ENCODE measurements at places on chromosomes 7 and 10.

DNA sequence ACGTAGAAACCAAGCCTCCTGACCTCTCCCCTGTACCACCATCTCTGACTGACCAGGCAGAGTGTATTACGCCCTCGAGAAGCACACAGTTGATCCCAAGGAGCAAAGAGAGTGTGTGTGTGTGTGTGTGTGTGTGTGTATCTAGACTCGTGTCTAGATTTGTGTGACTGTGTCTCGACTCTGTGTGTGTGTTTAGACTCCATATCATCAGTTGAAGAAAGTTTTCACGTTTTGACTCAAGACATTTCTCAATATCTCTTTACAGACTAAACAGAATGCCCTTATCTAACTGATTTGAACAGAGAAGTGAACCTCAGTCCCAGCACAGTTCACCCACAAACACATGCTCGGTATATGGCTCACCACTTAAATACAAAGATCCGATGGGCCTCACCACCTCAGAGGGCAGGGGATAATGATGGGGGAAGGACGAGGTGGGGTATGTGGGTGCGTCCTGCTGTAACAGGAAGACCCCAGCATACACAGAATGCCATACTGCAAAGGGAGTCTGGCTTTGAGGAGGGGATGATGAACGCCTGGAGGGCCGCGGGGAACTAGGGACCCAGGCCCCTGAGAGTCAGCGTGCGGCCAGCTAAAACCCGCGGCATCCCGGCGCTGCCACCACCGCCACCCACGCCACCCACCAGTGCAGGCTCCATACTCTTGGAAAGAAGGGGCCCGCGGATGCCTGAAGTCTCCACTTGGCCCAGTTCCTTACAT lies 780 bp downstream of the ALDH18A1 start:
- no peak for DNase-seq

DNA sequence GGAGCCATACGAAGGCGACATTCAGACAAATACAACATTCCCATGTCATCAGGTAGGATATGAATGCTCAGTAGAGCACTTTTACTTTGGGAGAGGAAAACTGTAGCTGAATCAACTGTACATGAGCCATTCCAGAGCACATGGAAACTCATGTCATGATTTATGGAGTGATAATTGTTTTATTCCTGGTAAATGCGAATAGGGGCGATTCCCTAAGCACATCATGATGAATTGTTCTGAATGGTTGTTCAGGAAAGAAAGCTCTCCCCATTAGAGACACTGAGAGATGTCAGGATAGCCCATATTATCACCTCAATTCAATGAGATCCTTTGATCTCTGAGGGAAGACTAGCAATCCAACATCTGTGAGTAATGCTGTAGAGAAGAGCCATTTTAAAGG lies 243.6 kb downstream of the FOXP2 start:
- DNase-seq = no peak

GRCh38 chr7:132441935-132442334 lies 134.3 kb downstream of the PLXNA4 start:
- no peak for DNase-seq

- no peak for DNase-seq
Observed at GRCh38 chr10:117699436-117700075, 157.0 kb downstream of the EMX2 start.

DNA sequence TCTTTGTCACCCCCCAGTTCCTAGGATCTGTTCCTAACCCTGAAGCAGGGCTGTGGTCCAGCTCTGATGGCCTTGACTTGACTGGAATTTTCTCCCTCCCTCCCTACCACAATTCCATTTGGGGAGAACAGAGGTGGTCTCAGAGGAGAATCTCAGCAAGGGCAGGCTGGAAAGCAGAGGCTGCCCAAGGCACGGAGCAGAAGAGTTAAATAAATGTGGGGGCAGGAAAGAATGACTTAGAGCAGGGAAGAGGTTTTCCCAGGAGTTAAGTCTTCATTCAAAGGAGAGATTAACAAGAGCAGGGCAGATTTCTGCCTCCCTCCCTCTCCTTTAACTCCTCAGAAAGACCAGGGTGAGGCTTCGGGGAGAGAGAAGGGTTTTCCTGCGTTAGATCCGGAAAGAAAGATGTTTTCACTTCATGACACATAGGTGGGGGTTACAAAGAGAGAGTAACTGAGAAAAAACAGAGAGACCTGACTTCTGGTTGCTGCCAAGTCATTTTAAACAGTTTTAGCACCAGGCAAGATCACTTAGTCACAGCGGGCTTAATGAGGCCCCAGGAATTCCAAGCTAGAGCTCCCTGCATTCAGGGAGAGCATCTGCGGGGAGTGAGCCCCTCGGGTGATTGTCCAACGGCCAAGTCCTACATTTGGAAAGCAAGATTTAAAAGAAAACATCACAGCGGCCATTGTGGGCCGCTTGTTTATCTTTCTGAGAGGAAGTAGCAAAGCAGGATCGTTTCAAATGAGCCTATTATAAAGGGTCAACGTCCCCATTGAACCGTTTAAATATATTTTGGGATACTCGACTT lies 78.7 kb downstream of the ARHGAP22 start:
- DNase-seq = no peak

GRCh38 chr7:44639671-44640321 lies 33.4 kb downstream of the OGDH start:
- no peak for DNase-seq

DNA sequence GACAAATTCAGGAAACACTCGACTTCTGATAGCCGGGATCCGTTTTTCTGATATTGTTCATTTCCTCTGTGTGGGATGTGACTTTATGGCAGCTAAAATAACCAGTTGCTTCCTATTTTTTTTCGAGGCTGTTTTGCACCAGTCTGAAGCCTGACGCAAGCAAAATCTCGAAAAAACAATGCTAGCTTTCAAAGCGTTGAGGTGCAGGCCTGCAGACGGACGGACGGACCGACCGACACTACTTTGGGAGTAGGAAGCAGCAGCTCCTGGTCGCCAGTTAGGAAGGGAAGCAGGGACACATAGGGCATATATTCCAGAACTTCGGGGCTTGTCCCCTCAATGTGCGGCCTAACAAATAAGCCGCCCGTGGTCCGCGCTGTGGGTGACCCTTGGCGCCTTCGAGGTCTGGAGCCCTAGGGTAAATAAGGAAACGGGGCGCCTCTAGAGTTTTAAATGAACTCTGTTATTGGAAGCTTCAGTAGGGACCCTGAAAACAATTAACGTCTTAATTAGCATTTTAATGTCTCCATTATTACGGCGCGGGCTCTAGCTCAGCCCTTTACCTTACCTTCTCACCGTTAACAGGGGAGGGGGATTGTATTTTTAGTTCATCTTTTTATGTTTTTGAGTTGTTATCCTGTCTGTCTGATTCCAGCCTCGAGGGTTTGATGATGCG lies 1.3 kb downstream of the HHEX start:
- DNase-seq = no peak

GRCh38 chr7:92557249-92557648 lies 28.7 kb downstream of the RBM48 start:
- no peak for DNase-seq

DNA sequence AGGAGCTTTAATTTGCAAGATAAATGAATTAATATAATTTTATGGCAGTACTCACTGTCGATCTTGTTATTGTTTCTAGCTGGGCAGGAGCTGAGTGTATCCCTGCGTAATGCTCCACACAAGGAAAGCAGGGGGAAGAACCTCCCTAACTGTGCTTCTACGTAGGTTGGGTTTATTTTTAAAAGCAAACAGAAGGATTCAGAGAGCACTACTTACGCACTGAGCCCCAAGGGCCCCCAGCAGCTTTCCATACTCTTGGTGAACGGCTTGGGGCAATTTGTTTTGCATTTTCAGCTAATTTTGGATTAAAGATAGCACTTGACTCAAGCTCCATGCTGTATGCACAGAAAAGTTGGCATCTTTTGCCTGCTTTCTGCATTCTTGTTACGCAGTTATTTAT lies 9.6 kb downstream of the DUSP5 start:
- DNase-seq = peak; percentile 4

GRCh38 chr10:96339956-96340904 lies 18.6 kb downstream of the OPALIN start:
- peak; percentile 51 for DNase-seq

DNA sequence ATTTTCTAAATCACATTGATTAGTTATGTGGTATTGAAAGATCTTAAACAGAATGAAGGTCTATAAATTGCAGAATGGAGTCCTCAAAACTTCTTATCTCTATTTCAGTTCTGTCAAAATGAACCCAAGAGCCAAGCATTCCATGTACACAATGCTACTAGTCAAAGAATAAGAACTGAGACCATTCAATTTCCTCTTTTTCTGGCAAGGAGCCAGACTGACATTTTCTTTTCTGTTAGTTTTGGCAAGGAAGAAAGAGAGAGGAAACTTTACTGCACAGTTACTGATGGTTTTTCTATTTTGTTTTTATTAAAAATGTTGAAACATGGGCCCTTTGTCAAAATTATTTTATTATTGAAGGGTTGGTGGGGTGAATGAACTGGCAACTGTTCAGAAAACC lies 181.8 kb upstream of the FERD3L start:
- no peak for DNase-seq

DNA sequence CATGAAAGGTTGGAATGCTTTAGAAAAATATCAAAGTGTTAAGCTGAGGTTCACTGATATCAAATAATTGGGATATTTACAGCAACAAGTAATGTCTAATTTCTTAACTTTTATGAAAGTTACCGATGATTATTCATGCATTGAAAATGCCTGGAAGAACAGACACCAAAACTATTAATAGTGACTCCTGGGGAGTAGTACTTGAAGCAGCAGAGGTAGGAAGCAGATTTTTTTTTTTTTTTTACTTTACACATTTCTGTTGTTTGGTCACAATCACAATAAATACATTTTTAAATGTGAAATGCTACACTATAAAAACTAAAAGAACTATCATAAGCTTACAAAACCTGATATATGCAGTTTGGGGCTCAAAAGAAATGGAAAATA lies 70.5 kb upstream of the FGL2 start:
- no peak for DNase-seq

- peak; percentile 70 for DNase-seq
Observed at GRCh38 chr7:2719007-2719406, 31.0 kb downstream of the AMZ1 start.

DNA sequence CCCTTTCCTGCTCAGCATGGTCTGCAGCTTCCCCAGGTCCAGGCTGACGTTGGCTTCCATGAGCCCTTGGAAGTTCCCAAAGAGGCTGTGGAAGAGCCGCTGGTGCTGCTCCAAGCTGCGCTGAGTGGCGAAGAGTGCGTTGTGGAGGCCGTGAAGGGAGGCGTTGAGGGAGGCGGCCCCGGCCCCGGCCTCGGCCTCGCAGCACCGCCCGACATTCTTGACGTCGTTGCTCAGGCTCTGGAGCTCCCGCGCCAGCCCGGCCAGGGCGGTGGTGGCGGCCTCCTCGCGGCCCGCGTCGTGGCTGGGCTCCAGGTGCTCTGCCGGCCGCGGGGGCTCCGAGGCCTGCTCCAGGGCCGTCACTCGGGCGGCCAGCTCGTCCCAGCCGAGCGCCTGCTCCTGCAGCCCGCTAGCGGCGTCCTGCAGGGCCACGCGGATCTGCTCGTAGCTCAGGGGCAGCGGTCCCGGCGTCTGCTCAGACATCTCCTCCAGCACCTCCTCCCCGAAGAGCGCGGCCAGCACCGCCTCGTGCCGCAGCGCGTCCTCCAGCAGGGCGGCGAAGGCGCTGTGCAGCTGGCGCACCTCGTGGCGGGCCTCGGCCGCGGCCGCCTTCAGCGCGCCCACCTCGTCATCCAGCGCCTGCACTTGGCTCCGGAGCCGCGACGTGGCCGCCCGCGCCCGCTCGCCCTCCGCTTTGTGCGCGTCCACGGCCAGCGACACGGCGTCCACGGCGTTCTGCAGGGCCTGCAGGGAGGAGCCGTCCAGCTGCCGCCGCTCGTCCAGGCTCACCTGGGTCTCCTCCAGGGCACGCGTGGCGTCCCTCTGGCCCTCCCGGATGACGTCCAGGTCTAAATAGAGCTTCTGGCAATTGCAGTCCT lies 14.7 kb downstream of the MMRN2 start:
- DNase-seq = peak; percentile 22

GRCh38 chr7:50688226-50688590 lies 94.5 kb downstream of the GRB10 start:
- DNase-seq = no peak

DNA sequence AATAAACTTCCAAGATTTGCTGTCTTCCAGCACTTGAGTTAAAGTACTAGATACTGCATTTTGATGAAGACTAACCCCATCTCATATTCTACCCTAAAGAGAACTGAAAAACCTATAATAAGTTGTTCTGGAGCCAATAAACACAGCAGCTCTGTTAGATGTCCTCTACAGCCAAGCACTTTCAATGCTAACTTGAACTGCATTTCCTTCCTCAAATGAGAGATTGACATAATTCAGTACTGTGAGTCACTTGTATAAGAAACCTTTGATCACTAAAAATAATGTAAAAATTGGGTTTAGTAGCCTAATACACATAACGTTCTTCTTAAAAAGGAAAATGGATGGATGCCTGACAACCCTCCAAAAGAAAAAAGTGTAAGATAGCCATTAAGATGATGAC lies 81.3 kb downstream of the ITGB8 start:
- DNase-seq = no peak

- DNase-seq = no peak
Observed at GRCh38 chr10:8321990-8322389, 267.5 kb downstream of the GATA3 start.

- DNase-seq = no peak
Observed at GRCh38 chr10:118977835-118978234, 51.7 kb upstream of the NANOS1 start.

DNA sequence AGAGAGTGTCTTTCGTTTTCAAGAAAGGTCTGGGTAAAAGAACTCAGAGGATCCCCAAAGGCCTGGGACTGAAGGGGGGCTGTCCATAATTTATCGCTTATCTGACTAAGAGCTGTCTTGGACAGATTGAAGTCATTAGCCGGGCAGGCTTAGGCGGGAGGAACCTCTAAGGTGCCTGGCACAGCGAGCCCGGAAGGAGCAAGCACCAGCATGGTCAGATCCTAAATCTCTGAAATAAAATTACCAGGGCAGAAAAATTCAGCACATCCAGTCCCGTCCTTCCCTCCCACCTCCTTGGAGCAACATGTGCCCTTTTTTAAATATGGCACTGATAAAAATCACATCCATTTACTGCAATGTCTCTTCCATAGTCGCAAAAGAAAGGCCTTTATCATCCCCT lies 86.8 kb downstream of the FAM204A start:
- DNase-seq = no peak

DNA sequence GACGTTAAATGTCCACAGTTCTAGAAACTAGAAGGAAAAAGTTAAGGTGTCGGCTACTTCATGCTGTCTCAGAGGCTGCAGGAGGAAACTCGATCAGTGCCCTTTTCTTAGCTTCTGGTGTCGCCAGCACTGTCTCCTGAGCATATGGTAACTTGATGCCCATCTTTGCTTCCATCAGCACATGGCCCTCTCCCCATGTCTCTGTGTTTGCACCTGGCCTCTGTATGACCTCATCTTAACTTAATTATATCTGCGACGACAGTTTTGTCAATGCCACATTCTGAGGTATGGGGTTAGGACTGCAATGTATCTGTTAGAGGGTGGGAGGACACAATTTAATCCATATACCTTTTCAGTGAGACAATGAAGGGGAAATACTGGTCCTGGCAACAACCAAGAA lies 449.9 kb downstream of the POM121L12 start:
- DNase-seq = no peak

- peak; percentile 60 for DNase-seq
Observed at GRCh38 chr10:5317547-5318107, 47.1 kb upstream of the UCN3 start.

- peak; percentile 87 for DNase-seq
Observed at GRCh38 chr7:151008511-151009323, 15.6 kb downstream of the ATG9B start.

All from activated CD4-positive, CD25-positive, alpha-beta regulatory T cell treated with anti-CD3 and anti-CD28 coated beads, Interleukin-2, amount 50 U/mL, for 72 hours (primary cell).